ENCODE measurements at places on chromosomes 13 and 19.

- DNase-seq, result no peak
Measured at GRCh38 chr13:86741762-86742285, 929.3 kb upstream of the SLITRK5 start.

- DNase-seq, result no peak
Measured at GRCh38 chr19:51123802-51124201, 904 bp upstream of the SIGLEC9 start.

GRCh38 chr19:45402298-45403061 lies 2.4 kb downstream of the PPP1R13L start:
- DNase-seq, result peak; percentile 70

DNA sequence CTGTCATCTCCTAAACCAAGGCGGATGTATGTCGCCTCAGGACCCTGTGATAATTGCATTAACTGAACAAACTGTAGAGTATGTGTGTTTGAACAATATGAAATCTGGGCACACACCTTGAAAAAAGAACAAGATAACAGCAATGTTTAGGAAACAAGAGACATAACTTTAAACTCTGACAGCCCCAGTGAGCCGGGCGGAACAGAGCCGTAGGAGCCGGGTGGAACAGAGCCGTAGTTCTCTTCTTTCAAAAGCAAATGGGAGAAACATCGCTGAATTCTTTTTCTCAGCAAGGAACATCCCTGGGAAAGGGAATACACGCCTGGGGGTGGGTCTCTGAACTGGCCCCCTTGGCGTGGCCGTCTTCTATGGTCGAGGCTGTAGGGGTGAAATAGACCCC lies 31.8 kb upstream of the ZNF675 start:
- DNase-seq, result no peak

GRCh38 chr19:17091758-17092333 lies 16.3 kb downstream of the MYO9B start:
- peak; percentile 93 for DNase-seq

DNA sequence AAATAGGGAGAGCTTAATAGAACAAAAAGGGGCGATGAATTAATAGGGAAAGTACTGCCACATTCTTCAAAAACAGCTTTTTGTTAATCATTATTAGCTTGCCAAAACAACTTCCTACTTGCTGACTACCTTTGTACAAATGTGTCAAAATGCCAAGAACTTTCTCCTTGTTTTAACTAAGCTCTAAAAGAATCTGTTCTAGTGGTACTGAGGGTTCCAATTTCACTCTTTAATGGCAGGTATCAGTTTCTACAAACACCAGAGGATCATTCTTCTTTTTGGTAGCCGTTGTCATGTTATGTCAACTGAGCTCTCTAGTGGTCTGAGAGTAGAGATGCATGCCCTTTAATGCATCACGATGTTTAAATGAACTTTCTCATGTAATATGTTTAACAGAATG lies 29.4 kb upstream of the FBXL3 start:
- no peak for DNase-seq

DNA sequence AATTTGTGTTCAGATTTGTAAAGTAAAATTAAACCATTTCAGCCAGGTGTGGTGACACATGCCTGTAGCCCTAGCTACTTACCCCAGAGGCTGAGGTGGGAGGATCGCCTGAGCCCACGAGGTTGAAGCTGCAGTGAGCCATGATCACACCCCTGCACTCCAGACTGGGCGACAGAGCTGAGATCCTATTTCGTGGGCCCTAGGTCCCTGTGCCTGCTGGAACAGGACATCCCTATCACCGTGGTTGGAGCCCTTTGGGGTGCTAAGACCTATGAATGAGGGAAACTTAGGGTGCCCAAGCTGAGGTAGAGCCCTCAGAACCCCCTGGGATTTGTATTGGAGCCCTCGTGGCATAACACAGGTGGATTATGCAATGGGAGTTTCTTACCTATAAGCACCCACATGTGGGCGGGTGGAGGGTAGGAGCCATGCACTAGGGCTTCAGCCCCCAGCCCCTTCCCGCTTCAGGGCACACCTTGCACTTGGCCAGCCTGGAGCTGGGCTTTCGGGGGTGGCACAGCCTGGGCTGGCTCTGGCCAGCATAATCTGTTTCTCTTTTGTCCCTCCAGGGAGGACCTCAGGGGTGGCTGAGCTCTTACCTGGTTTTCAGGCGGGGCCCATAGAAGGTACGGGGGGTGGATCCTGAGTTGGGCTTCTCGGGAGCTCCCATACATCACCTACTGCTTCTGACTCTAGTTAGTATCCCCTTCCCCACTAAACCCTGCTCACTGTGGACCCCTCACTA lies 7.2 kb upstream of the USF2 start:
- DNase-seq, result no peak

- DNase-seq, result no peak
Measured at GRCh38 chr13:42656161-42656560, 82.2 kb downstream of the TNFSF11 start.

DNA sequence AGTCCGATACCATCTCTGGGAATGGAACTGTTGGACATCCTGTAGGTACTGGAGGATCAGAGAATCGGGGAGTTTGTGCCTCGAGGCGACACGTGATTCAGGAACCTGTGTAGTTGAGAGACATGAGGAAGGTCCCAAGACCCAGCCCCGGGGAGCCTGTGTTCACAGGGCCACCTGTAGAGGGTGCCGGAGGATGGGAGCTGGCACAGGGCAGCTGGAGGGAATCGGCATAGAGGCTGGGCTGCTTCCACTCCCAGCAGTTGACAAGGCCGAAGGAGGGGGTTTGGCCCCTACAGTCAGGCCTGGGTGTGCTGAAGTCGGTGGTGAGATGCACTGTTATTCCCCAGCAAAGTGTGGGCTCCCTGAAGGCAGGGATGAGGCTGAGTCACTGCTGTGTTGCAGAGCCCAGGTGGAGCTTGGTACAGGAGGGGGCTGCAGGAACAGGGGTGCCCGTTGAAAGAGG lies 2.5 kb upstream of the ISYNA1 start:
- DNase-seq, result peak; percentile 77

DNA sequence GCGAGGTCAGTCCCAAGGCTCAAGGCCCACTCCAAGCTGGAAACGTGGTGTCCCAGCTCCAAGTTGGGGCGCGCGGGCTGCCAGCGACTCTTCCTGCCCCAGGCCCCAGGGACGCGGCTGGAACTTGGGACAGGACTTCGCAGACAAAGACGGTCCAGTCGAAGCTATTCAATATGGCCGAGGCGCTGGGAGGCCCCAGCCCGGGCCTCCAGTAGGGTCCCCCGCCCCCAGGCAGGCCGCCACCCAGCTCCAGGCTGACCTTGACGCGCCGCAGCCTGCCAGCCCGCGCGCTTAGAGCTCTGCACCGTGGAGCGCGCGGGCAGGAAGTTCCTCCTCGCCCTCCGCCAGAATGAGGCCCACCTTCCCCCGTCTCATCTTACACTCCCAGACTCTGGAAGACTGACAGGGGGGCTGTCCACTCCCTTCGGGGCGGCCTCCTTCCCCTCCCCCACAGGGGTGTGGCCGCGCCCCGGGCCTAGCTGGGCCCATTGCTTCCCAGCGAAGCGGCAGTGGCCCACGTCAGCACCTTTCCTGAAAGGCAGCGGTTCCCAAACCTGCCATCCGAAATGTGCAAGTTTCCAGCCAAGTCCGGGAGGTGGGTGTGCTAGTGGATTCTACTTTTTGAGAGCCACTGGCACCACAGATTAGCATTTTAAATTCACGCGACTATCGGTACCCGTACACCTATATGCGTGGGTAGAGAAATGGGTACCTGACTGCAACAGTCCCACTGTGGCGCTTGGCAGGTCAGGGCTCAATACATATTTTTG lies at the start of gene CCDC8:
TSS of gene CCDC8 (minus strand) at position 303 of the 770 bp plus-strand sequence. CDS start 754 bp downstream, outside the sequence.
- peak; percentile 65 for DNase-seq

GRCh38 chr13:85497652-85498051 lies 301.6 kb downstream of the SLITRK6 start:
- DNase-seq, result no peak

DNA sequence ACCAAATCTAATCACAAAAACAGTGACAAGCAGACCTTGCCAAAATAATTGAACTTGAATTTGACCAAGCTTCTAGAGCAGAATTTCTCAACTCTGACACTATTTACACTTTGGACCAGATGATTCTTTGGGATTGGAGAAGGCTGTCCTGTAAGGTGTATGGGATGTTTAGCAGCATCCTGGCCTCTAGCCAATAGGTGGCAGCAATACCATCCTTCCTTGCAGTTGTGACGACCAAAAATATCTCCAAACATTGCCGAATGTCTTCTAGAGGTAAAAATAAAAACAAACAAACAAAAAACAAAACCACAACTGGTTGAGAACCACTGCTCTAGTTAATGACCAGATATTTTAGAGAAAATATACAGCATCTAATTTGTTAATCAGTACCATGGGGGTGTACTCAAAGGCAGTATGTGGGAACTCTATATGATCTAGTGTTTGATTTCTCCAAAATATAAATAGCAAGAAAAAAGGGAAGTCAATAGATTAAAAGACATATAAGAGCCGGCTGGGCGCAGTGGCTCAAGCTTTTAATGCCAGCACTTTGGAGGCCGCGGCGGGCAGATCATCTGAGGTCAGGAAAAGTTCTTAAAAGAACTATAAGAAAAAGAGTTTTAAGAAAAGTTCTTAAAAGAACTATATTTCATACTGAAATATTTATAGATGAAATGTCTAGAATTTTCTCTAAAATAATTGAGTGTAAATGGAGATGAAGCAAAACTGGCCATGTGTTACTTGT lies 60.9 kb upstream of the ZNF527 start:
- DNase-seq, result peak; percentile 33

- DNase-seq, result no peak
Measured at GRCh38 chr13:70817576-70817975, 709.3 kb upstream of the KLHL1 start.

GRCh38 chr19:33417751-33418150 lies 44.2 kb downstream of the CEBPG start:
- no peak for DNase-seq

GRCh38 chr19:33621811-33622504 lies at the start of gene CHST8:
TSS of gene CHST8 (plus strand) at chr19:33621953. CDS start at chr19:33689262, 67,309 bp downstream.
- peak; percentile 35 for DNase-seq

DNA sequence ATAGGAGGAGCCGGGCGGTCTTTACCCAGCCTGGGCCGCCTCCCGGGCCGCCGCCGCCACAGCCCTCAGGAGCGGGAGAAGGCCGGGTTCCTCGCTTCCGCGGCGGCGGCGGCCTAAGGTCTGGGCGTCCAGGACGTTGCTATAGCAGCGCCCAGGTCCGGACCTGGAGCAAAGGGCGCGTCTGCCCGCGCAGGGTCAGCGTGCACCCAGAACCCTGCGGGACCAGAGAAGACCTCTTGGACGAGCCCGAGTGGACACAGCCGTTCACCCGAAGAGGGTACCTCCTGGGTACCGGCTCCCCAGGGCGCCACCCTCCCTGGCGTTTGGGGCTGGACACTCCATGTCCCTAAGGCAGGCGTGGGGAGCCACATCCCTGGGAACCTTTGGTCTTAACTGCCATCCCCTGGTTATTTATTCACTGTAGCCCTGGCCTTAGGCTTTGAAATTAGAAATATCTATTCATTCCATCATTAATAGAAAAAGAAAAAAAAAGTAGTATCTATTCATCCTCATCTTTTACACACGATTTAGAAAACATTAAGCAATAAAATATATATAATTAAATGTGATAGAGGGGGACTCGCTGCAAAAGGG lies 2.4 kb downstream of the DZIP1 start:
- peak; percentile 53 for DNase-seq

GRCh38 chr19:5369304-5369703 lies 28.7 kb upstream of the PTPRS start:
- DNase-seq, result no peak

DNA sequence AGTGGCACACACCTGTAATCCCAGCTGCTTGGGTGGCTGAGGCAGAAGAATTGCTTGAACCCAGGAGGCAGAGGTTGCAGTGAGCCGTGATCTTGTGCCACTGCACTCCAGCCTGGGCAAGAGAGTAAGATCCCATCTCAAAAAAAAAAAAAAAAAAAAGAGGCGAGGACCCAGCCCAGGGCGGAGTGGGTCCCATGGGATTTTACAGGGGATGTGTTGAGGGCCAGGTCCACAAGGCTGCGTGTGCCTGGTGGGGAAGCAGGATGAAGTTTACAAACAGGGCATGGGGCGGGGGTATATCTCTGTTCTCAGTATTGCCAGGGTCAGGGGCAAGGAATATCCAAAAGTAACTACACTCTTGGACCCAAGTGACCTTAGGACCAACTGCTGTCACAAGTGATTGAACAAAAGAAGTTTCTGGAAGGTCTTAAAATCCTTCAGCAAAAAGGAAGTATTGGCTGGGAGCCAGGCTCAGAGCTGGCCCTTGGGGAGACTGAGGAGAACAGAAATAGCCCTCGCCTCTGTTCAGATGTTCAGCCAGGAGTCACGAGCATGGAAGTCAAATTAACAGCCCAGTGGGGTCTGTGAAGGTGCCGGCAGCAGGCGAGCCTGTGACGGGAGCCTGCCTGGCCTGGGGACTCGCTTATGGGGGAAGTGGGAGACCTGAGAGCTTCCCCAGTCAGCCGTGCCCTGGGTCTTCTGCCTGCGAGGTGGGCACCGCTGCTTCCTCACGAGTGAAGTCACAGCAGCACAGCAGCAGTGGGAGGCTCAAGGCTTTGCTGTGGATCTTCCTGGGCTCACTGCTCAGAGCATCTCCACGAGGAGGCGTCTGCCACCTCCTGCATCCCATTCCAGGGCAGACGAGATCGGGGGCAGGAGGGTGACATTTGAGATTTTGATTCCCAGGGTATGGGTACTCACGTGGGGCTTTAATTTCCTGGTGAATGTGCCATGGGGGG lies 6.4 kb downstream of the MYO9B start:
- DNase-seq, result no peak

DNA sequence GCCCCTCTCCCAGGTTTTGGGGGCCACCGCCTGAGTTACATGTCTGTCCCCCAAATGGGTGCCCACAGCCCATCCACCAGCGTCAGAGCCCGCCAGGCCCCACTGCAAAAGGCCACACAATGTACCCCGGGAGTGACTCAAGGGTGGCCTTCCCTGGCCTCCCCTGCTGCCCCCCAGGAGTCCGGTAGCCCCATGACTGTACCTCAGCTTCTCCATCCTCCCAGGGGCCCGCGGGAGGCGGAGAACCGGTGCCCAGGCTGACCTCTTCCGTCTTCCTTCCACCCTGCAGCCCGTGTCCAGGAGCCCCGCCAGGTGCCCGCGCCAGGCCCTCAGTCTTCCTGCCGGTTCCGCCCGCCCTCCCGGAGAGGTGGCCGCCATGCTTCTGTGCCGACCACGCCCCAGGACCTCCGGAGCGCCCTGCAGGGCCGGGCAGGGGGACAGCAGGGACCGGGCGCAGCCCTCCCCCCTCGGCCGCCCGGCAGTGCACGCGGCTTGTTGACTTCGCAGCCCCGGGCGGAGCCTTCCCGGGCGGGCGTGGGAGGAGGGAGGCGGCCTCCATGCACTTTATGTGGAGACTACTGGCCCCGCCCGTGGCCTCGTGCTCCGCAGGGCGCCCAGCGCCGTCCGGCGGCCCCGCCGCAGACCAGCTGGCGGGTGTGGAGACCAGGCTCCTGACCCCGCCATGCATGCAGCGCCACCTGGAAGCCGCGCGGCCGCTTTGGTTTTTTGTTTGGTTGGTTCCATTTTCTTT lies 10.3 kb downstream of the CBARP start:
- DNase-seq, result no peak
